ENCODE measurements at places on chromosomes 7 and 10. TPM values are rescaled to one million over a fixed set of nuclear protein-coding genes. Genes with fewer than 3 reads are reported as not detected.

The LRGUK gene
- 1.4 TPM for total RNA-seq

The GATA3 gene
- 16.0 TPM for total RNA-seq

The PDZD7 gene
- 1.2 TPM for total RNA-seq

The TACC2 gene
- total RNA-seq, result 40.2 TPM

The ARHGEF35 gene
- 10.3 TPM for total RNA-seq

The PRLHR gene
- under 0.01 TPM for total RNA-seq

The GDF10 gene
- total RNA-seq, result 2.1 TPM

The CFTR gene
- 1.2 TPM for total RNA-seq

The ABCB4 gene
- total RNA-seq, result 6.3 TPM

The GPNMB gene
- total RNA-seq, result 208 TPM

The ZDHHC16 gene
- total RNA-seq, result 20.7 TPM

The PAPOLB gene
- 0.30 TPM for total RNA-seq

The GPR85 gene
- total RNA-seq, result 1.9 TPM

The PTPRN2 gene
- 0.99 TPM for total RNA-seq

The GPR146 gene
- total RNA-seq, result 9.3 TPM

The TMEM273 gene
- total RNA-seq, result 12.0 TPM

The SPDYE11 gene
- total RNA-seq, result 0.10 TPM

The SPDYE6 gene
- not detected for total RNA-seq

The CDC14C gene
- not detected for total RNA-seq

The PCGF6 gene
- total RNA-seq, result 8.9 TPM

The GJD4 gene
- total RNA-seq, result not detected

The SLC26A4 gene
- total RNA-seq, result 1.1 TPM

The KCNH2 gene
- total RNA-seq, result 0.99 TPM

The GIMAP6 gene
- 8.0 TPM for total RNA-seq

The AZGP1 gene
- 39.4 TPM for total RNA-seq

The STEAP1B gene
- total RNA-seq, result 2.0 TPM

The LIPN gene
- total RNA-seq, result 8.2 TPM
